ENCODE measurements at places on chromosomes 6 and 20.

GRCh38 chr6:124599656-124600055 lies 362.6 kb upstream of the RNF217 start:
- no peak for DNase-seq

- DNase-seq, result no peak
These were observed 11.5 kb downstream of the ABHD12 start for GRCh38 chr20:25378884-25379733.

- no peak for DNase-seq
These were observed 18.8 kb downstream of the ESF1 start for GRCh38 chr20:13765868-13766416.

DNA sequence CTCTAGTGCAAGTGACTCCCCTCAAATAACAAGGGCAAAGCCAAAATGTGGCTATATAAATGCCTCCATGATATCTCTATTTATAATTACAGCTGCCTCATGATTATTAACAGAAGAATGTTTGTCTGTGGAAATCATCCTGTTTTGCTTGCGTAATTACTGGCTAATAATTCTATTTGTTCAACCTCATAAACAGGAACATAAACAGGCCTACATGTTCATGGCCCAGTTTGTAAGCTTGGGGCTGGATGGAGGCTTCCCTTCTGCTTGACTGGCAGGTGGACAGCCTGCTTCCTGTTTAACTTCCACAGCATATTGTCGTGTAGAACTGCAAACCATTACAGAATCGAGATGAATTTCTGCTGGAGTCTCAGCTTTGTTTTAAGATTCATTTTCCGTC lies 766.0 kb upstream of the MAP3K7 start:
- DNase-seq, result no peak

DNA sequence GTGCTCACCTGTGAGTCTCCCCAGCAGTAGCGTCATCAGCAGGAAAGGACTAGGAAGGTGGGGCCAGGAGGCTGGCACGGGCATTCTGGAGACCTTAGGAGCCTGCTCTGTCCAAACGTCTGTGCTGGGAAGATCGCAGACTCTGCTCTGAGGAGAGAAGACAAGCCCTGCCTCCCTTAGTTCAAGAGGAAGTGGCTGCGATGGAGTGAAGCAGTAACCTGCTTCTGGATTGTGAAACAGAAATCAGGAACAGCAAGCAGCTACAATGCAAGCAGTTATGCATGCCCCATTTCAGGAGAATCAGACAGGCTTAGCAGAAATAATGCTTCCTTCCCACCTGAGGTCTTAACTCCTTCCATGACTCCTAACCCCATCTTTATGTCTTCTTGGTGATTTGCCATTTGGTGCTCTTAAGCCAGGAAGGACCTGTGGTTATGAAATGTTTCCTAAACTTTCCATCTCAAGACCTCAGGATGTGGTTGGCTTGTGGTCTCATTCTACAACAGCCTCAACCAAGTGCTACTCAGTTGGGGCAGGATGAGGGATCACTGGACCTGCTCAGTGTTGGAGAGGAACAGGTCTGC lies at the start of gene SIRPB1:
TSS of gene SIRPB1 (minus strand) at position 149 of the 584 bp plus-strand sequence. CDS start at position 84, 65 bp downstream.
- DNase-seq, result no peak

GRCh38 chr6:158030380-158031300 lies 49.0 kb downstream of the SYNJ2 start:
- DNase-seq, result no peak
